ENCODE measurements at places on chromosomes 4 and X.

DNA sequence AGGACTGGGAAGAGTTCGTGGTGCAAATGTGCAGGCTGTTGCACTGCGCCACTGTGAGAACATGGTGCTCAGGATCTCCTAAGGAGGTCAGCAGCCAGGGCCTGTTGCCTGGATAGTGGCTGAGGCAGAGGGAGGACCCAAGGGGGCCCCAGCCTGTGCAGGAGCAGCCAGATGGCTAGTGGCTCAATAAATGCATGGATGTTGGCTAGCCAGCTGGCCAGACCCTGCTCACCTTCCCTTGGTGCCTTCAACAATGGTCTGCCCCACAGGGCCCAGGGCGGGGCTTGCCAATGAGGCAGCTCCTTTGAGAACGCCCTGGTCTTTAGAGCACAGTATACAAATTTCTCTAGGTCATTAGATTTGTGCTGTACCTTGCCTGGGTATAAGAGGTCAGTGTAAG is 67.4 kb downstream of the TNIP2 start:
- DNase-seq = no peak

DNA sequence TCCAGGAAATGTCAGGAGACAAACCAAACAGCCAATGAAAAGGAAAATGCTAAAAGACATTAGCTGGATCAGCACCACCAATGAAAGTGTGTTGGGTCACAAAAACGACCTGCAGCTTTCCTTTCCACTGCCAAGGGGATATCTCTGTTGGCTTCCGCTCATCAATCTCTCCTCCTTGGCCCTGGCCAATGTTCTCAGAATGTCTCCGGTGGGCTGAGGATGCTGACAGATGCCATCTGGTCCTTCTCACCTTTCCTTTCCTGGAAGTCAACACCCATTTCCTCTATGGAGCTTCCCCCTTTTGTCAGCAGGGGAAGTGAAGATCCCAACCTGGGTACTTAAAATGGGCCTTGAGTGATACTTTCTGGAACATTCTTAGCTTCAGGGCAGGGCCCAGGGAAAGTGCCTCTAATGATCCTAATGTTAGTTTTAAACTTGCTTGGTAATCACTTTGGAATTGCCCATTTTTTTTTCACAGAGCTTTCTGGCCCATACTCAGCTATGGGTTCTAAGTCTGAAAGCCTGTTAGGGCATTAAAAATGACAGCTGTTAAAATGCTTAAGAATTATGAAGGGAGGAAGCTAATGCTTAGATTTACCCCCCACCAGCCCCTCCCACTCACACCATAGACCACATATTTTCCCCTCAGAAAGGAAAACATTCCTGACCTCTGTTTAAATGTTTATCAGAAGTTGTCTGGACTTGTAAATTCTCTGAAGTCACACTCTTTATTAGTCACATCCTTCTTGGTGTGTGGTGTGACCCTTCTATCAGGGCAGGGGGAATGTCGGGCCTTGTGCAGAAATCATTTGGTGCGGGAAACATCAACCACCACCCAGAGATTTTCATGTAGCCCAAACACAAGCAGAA is 29.2 kb downstream of the IGFBP7 start:
- DNase-seq = no peak

- peak; percentile 64 for DNase-seq
Observed at GRCh38 chrX:154458116-154458953, at the start of gene PLXNA3. TSS of gene PLXNA3 (plus strand) at chrX:154458281. CDS start at chrX:154460184, 1,903 bp downstream.

GRCh38 chr4:42350611-42351182 is 46.6 kb upstream of the SHISA3 start:
- DNase-seq = no peak

DNA sequence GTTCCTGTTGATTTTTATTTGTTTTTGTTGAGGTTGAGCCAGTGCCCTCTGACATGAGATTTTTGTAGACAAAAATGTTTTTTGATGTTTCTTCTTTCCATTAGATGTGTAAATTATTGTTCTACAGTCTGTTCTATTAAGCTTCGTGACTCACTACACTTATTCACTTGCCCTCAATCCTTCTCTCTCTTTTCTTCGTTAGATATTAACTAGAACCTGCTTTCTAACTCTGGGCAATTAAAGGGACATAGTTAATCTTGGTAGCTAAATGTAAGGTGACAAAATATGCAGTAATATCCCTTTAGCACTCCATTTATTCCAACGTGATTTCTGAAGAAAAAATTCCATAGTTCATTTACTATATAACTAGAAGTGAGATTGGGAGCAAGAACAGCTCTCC is 333.9 kb downstream of the PDHA2 start:
- DNase-seq = no peak

- no peak for DNase-seq
Observed at GRCh38 chr4:61246034-61246433, 45.9 kb downstream of the ADGRL3 start.

DNA sequence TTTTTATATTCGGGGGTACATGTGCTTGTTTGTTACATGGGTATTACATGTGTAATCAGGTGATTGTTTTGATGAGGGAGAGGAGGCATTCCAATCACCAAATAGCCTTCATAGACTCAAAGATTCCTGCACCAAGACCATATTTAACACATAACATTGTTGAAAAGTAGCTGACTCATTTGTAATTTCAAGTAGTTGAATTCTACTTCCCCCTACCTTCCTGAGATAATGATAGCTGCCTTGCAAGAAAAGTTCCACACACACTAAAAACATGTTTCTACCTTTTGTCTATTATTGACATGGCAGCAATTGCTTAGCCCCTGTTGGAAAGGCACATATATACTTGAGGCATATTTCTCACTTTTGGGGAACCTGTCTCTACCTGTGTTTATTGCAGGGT is 16.1 kb downstream of the PGAM4 start:
- no peak for DNase-seq

DNA sequence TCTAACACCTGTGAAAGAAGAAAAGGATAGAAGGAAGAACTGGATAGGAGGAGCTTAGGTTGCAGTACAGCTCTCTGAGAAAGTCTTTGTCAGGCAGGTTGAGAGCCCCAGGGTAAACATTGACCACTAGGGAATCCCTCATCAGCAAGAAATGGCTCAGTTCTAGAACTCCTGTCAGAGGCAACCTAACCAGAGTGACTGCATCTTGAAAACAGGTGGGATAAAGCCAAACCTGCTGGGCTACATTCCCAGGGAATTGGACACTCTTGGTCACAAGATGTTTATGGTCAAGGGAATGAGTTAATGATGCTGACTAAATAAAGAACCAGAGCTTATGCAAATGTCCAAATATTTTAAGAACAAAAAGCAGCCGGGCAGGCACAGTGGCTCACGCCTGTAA is 108.3 kb upstream of the MED14 start:
- no peak for DNase-seq

DNA sequence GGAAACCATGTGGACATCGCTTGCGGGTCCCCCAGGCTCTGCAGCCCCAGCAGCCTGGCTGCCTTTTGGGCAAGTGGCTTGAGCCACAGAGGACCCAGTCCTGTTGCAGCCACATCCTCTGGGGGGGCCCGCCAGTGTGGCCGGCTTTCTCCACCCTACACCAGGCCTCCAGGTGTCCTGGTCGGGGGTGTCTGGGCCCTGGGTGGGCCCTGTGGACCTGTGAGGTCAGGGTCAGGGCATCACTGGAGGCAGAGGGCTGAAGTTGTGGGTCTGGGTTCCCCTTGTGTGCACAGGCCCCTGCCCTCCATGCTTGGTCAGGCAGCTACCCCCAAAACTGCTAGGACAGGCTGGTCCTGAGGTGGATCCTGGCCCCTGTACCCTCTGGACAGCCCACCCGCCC is 3.3 kb upstream of the MSANTD1 start:
- DNase-seq = no peak

- no peak for DNase-seq
Observed at GRCh38 chr4:177901786-177902185, 459.5 kb upstream of the AGA start.

DNA sequence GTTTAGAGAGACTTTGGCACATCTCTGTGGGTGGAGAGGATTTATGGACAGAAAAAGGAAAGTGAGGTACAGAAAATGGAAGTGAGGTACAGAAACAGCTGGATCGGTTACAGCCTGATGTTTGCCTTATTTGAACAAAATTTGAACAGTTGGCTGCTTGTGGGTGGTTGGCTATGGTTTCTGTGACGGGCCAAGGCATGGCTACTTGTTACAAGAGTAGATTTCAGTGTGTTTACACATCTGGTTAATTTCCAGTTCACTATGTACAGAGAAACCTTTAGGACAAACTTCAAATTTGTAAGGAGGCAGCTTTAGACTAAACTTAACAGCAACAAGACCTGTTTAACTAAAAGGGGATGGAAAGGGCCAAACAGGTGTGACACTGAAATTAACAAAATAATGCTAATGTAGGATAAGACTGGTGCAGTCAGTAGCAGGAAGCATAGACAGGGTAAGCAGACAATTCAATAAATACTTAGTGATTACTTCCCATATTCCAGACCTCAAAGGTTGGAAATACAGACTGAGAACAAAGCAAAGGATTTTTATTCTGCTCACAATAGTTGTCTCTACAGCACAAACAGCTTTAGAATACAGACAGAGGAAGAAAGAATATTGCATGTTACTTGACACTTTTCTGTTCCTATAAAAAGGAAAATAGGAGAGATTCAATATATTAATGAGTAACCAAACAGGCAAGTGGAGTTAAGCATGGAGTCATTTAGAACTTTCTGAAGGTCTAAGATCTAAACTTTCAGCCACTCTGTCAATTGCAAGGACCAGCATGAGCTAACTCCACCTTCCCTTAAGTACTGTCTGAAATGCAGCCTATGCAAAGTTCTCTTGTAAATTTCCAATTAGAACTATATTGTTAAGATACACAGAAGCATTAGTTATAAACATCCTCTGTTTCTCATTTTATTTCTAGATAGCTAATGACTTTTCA is 294.4 kb upstream of the FAT4 start:
- no peak for DNase-seq

DNA sequence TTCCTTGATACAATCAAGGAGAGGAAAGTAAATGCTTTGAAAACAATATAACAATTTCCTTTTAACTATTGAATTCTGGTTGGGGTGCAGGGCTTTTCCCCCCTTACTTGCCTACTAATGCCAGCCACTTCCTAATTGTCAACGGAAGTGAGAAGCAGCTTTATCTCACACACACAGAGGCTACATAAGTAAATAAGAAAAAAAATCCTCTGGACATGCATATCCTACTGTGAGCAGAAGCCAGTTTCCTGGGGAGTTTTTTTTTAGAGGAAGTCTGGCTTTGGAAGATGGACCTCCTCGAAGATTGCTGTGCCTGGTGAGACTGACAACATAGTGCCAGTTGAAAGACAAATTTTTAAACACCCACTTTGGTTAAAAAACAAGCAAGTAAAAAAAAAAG is 180.6 kb downstream of the OPHN1 start:
- DNase-seq = no peak

DNA sequence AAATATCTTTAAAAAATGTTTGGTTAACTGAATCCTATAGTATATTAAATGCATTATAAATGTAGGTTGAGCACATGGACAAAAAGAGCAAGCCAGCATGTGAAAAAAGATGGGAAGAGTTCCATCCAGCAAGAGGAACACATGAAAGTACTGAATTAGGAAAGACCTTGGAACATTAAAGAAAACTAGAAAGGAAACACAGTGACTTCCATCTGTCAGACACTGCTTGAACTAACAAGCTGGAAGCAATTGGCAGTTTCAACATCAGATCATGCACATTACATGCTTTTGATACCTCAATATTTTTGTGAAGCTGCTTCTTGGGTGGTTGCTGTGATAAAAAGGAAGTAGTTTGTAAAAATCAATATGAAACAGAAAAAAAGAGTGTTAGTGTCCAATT is 626.8 kb upstream of the GNPDA2 start:
- no peak for DNase-seq

GRCh38 chrX:31931225-31931624 is 859.4 kb upstream of the FTHL17 start:
- DNase-seq = no peak

GRCh38 chr4:7526491-7526890 is 91.8 kb upstream of the PSAPL1 start:
- DNase-seq = no peak

GRCh38 chrX:13923289-13923688 is 106.4 kb upstream of the GPM6B start:
- DNase-seq = no peak

- no peak for DNase-seq
Observed at GRCh38 chrX:47217121-47217851, 1.2 kb upstream of the CDK16 start.

- DNase-seq = no peak
Observed at GRCh38 chr4:111506706-111507105, 638.5 kb upstream of the FAM241A start.

GRCh38 chr4:137644201-137644600 is 111.9 kb upstream of the PCDH18 start:
- DNase-seq = no peak

- no peak for DNase-seq
Observed at GRCh38 chr4:140639066-140639465, 70.3 kb upstream of the UCP1 start.

DNA sequence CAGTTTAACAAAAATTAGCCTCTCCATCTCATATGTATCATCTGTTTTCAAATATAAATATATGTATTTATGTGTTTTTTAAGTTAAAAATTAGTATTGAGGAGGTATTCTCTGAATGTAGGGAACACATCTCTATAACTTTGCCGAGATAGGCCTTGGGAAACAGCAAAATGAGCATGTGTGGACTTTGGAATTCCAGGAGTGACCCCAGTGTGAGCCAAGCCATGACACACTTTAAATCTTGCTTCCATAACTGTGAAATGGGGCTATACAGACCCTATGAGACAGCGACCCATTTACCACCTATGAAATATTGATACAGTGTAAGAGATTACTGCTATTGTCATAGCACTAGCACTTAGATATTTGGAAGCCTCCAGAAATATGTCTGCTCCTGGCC is 58.8 kb downstream of the FRMPD4 start:
- DNase-seq = no peak

GRCh38 chr4:153326513-153326912 is 18.0 kb upstream of the MND1 start:
- no peak for DNase-seq

- DNase-seq = no peak
Observed at GRCh38 chrX:49106930-49107329, 16.6 kb downstream of the GPKOW start.

DNA sequence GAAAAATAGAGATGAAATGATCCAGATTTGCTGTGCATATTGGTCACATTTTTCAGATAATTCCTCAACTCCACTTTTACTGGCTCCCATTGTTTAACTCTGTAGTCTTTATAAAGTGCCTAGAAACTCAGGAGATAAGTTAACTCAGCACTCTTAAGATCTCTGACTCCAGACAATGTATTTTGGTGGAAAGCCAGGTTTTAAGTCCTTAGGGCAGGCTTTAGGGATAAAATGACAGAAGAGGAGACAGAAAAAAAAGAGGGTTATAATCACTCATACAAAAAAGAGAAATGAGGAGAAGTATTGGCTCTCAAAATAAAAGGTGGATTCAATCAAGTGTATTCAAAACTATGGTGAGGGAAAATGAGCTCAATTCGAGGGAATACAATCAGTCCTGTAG is 674.8 kb upstream of the INTU start:
- DNase-seq = no peak

- no peak for DNase-seq
Observed at GRCh38 chr4:180635281-180635680, 1607.9 kb upstream of the TENM3 start.

DNA sequence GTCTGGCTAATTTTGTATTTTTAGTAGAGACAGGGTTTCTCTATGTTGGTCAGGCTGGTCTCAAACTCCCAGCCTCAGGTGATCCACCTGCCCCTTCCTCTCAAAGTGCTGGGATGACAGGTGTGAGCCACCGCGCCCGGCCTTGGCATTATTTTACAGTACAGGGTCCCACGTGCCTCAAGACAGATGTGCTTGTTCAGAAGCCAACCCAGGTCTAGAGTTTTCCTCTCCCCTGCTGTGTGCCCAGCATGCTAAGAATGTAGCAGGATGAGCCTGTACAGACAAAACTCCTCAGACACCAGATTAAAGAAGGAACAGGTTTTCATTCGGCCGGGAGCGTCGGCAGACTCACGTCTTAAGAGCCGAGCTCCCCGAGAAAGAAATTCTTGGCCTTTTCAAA is 42.2 kb downstream of the CRLF2 start:
- DNase-seq = no peak
